ENCODE measurements at places on chromosomes 2 and 18.

DNA sequence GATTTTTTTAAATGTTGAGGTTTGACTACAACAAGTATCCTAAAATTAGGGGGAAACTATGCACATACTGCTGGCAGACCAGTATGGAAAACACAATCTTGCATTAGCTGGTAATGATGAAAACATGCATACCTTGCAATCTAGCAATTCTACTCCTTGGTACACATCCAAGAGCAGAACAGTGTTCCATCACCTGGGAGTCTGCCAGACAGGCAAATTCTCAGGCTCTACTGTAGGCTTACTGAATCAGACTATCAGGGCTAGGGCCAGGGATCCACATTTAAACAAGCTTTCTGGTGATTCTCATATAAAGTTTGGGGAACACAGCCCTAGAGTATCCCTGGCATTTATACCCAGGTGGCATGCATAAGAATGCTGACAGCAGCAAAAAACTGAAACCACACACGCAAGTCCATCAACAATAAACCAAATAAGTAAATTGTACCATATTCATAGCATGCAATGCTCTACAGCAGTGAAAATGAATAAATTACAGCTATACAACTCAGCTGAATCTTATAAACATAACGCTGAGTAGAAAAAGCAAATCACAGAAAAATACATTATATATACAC is 13.6 kb downstream of the CDH2 start:
- DNase-seq, result no peak

DNA sequence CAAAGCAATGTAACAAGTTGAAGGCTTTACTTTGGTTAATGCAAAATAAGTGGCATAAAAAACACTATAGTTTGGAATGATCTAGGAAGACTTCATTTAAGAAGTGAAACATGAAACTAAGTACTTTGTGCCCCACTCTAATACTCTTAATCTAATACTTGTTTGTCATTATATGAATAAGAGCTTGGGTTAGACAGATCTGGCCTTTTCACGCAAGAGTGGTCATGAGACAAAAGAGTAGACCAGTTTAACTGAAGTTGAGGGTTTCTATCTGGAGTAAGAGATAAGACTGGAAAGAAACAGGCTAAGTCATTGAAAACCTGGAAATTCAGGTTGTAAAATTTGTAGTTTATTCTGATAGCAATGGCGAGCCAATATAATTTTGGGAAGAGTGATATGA is 2.8 kb downstream of the SLC30A6 start:
- DNase-seq, result no peak

DNA sequence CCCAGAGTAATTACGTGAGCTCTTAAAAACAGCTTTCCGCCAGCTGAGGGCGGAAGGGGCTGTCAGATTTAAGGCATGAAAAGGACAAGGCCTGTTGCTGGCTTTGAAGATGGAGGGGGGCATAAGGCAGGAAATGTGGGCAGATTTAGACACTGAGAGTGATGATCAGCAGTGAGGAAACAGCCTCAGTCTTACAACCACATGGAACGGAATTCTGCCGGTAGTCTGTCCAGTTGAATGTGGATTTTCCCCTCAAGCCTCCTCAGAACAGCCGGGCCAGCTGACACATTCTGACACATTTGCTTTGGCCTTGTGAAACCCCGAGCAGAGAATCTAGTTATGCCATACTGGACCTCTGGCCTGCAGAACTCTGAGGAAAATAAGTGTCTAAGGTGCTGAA is 16.6 kb downstream of the POLE4 start:
- DNase-seq, result no peak

- DNase-seq, result no peak
These were observed 35.7 kb downstream of the KDM3A start for GRCh38 chr2:86476918-86477317.

- DNase-seq, result no peak
These were observed 46.6 kb downstream of the SMAD2 start for GRCh38 chr18:47883771-47884413.

GRCh38 chr2:145080426-145080825 is 560.5 kb upstream of the ZEB2 start:
- no peak for DNase-seq

GRCh38 chr2:33782395-33783230 is 183.5 kb upstream of the FAM98A start:
- no peak for DNase-seq

DNA sequence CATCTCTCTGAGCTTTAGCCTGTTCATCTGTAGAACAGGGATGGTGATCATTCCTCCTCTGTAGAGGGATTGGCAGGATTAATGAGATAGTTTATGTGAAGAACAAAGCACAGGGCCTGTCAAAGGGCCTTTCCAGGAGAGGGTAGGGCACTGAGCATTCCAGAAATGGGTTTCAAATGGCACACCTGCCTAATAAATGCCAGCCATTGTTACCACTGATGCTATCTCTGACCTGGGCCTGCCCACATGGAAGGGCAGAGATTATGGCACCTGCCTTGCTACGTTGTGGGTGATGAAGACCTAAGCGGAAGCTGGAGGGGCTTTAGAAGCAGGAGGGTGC is 31.0 kb upstream of the GMPPA start:
- no peak for DNase-seq

- DNase-seq, result peak; percentile 76
These were observed 954 bp upstream of the CTDSP1 start for GRCh38 chr2:218398437-218399390.

Data from CD4-positive, alpha-beta T cell treated with Interleukin-17A for 1 hour (primary cell).